ENCODE measurements at places on chromosomes 1 and 21.
A peak's percentile ranks its signal among the peaks of the same experiment; 100 is the strongest.

DNA sequence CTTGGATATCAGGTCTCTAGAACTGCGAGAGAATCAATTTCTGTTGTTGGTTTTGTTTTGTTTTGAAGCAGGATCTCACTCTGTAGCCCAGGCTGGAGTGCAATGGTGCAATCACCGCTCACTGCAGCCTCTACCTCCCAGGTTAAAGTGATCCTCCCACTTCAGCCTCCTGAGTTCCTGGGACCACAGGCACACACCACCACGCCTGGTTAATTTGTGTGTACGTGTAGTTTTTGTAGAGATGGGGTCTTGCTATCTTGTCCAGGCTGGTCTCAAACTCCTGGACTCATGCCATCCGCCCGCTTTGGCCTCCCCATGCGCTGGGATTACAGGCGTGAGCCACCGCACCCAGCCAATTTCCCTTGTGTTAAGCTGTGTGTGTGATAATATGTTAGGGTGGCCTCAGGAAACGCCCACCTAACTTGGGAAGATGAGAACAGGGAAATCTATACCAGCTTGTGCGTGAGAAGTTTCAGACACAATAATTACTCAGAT lies 109.6 kb downstream of the SIK1 start:
- no peak for DNase-seq

DNA sequence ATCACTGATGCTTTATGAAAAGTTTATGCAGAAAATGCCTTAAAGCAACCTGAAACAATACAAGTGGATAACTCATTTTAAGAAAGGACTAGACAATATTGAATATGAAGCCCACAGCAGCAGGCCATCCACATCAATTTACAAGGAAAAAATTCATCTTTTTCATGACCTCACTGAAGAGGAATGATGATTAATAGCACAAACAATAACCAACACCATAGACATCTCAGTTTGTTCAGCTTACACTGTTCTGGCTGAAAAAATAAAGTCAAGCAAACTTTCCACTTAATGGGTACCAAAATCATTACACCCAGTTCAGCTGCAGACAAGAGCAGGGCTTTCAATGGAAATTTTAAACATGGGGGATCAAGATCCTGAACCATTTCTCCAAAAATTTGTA lies 380.6 kb upstream of the NEGR1 start:
- DNase-seq, result peak; percentile 5

DNA sequence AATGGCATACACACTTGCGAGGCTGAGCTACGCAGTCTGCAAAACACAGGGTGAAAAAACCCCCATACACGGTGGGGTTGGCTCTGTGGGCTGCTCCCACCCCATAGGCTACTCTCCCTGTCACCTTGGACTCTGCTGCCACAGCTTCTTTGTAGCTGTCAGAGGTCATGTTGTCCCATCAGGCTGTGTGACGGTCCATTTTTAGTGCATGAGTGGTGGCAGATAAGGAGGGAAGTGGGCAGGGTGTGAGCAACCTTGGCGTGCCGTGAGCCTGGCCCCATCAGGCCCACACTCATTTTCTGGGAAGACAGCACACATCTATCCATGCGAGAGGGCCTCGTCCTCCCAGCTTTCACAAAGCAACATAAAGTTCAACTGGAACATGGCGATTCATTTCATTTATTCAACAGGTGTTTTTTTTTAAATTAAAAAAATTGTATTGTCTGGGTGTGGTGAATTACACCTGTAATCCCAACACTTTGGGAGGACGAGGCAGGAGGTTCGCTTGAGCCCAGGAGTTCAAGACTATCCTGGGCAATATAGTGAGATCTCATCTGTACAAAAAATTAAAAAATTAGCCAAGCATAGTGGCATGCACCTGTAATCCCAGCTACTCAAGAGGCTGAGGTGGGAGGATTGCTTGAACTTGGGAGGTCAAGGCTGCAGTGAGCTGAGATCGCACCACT lies 9.5 kb downstream of the GPR137B start:
- DNase-seq, result no peak

GRCh38 chr1:40625076-40625475 lies 40.4 kb downstream of the RIMS3 start:
- peak; percentile 35 for DNase-seq

DNA sequence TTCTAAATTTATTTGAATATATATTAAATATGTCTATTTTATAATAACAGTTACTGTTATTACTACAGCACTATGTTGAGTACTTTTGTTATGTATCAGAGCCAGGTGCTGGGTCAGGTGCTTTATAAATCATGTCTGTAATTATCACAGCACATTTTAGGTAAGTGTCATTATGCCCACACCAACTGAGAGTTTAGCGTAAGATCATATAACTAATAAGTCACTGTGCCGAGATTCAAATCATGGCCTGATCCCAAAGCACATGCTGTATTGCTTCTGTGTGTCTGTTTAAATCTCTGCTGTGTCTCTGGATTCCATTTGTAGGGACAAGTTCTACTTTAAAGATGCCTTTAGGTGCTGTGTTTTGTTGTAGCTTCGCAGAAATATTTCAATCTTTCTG lies 1.9 kb downstream of the GPSM2 start:
- no peak for DNase-seq

- no peak for DNase-seq
These were observed 5.2 kb downstream of the SRM start for GRCh38 chr1:11054666-11055065.
